ENCODE measurements at places on chromosomes 11 and 22.

GRCh38 chr11:17743026-17743807 lies 8.6 kb downstream of the KCNC1 start:
- DNase-seq: no peak

DNA sequence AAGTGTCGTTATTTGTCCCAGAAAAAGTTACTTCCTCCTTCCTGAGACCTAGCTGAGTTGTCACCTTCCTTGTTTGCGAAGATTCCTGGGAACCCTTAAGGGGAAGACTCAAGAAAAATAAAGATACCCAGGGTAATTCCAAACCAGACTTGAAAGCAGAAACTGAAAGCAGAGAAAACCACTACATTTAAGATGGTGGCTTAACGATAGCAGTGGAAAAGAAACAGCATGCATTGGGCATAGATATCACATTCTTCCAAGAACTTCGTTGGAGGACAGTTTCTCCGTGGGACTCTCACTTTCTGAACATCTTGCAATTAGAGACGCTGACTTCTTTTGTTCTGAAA lies 89.1 kb downstream of the FAM76B start:
- DNase-seq: no peak

- peak; percentile 82 for DNase-seq
These were observed at the start of gene SLC15A3 for GRCh38 chr11:60951904-60952741. TSS of gene SLC15A3 (minus strand) at chr11:60952176. CDS start at chr11:60951551, 625 bp downstream.

DNA sequence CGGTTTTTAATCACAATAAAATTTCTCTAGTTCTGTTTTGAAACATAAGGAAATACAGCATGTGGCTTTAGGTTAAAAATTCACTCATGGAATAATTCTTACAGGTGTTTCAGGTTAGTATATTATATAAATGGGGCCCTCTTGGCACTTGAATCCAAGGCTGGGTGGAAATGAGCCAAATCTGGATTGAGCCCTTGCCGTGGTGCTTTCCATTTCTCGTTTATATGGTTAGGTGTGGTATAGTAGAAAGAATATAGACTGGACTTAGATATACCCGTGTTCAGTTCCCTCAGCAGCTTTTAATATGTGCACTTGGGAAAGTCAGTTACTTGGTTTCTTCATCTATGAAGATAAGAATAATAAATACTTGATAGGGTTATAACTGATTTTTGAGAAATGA lies 16.0 kb downstream of the ZFP91 start:
- DNase-seq: no peak

GRCh38 chr11:125519860-125520834 lies 24.1 kb upstream of the FEZ1 start:
- DNase-seq: no peak

- DNase-seq: no peak
These were observed 25.2 kb downstream of the OR51E2 start for GRCh38 chr11:4672470-4672869.

DNA sequence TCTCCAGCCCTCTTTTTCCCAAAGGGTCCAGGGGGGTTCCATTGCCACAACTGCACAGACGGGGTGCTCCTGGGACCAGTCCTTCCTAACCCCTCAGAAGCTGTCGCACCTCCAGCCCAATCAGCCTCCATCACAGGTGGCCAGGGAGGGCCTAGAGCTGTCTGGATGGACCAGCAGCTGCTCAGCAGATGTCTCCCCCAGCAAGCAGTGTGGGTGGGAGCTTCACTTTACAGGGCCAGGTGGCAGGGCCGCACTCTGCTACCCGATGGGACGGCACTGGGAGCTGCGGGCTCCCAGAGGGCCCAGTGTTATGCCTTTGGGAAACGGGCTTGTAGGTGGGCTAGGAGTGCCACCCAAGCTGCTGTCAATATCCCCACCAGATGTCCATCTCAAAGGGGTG lies 120.5 kb downstream of the DSCAML1 start:
- no peak for DNase-seq
